Peyer's patch (tissue), 4 donors: ENCODE measurements at places on chromosomes 4 and X. TPM values are rescaled to one million over a fixed set of nuclear protein-coding genes. Genes with fewer than 3 reads are reported as not detected.

CXorf49 gene
- not detected for total RNA-seq

- DNase-seq: no peak
These were observed 3.7 kb upstream of the SHOX start for GRCh38 chrX:626745-627509.

CLDN2 gene
- total RNA-seq: 36.3 TPM

GRCh38 chr4:118034053-118034785 is at the start of gene NDST3:
Gene NDST3, plus strand, starts transcription at chr4:118034486. Its CDS starts 19,425 bp downstream, at chr4:118053911.
- no peak for DNase-seq

DNA sequence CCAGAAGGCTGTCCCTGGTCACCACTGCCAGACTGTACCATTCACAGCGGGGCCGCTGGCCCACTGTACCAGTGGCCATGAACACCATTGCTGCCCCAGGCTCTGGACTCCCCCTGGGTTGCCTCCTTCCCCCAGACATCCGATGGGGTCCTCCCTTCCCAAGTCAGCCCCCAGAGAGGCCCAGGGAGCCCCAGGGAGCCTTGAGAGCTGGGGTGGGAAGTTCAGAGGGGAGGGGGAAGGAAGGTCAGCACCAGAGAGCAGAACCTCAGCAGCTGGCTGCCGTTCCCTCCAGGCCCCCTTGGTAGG is 441 bp upstream of the ARHGAP4 start:
- no peak for DNase-seq
